ENCODE measurements at places on chromosomes 16 and 17.

DNA sequence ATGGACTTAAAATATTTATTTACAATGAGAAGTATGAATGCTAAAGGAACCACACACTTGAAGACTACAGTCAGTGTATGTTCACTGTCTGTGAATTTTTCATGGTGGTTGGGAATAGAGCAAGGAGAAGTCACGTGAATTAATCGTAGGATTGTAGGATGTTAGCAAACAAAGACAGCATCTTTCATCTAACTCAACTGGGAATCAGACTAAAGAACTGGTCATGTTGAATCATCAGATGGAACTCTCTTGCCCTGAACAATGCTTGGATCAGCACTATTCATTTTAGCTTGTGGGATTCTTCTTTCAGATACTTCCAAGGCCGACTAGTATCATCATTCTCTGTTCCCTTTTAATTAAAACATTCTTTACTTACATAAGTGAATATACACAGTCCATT lies 18.1 kb downstream of the KCNJ2 start:
- DNase-seq: no peak

- no peak for DNase-seq
Observed at GRCh38 chr17:65219124-65219523, 82.0 kb downstream of the RGS9 start.

DNA sequence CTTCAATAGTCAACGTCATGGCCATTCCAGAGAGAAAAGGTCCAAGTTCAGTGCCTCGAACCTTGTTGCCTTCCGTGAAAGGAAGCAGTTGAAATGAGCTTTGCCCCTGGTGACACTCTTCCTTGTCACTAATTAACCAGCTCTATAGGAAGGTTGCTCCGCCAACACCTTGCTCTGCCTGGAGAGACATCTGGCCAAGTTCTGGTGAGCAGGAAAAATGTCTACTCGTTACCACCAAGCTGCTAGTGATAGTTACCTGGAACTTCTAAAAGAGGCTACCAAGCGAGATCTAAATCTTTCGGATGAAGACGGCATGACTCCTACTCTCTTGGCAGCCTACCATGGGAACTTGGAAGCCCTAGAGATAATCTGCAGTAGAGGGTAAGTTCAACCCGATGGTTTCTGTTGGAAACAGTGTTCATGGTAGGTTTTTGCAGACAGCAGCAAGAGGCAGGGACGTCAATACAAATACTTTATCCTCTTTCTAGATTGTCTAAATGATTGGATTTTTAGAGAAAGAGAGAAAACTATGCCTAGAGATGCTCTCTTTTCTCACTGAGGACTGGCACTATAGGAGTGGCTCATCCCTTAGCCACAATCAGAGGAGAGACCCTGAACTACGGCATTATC lies at the start of gene ANKS4B:
ANKS4B (plus strand) TSS at position 179 of the 630 bp plus-strand sequence; CDS start at position 218, 39 bp downstream.
- DNase-seq: no peak

DNA sequence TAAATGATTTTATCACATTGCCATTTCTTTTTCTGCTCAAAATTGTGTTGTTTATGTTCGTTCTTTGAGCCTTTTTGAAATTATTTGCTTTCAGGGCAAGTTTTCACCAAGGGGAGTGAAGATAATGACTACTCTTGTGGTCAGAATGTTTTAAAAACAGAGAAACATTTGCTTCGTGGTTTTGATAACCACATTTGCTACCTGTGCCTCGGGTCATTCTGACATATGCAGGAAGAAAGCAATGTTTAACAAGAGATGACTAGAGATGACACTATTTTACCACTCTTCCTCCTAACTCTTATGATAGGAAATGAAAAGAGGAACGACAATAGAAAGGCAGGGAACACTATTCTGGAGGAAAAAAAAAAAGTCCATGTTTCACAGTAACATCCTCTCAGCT lies 1496.5 kb upstream of the GOT2 start:
- no peak for DNase-seq

DNA sequence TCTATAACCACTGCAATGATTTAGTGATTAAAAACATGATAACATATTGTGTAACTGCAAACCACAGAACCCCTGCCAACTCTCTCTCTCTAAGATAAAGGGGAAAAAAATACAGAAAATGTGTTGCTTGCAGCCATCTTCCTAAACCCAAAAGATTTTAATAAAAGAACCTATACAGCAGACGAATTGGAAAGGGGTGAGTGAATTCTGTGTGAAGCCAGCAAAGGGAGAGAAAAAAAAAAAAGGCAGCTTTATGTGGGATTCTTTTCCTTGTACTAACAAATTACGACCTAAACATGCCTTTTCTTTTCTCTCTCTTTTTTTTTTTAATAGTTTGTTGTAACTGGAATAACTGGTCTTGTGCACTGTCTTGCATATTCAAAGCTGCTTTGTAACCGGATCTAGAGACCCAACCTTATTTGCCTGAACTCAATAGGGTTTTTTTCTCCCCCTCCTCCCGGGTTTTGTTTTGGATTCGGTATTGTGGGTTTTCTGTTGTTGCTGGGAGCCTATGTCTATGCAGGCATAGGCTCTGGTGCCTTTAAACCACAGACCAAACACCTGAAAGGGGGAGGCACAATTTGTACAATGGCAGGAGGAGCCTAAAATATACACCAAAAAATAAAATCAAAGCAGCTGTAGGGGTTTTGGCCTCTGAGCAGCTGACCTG lies 7.0 kb upstream of the ZFHX3 start:
- DNase-seq: peak; percentile 13

DNA sequence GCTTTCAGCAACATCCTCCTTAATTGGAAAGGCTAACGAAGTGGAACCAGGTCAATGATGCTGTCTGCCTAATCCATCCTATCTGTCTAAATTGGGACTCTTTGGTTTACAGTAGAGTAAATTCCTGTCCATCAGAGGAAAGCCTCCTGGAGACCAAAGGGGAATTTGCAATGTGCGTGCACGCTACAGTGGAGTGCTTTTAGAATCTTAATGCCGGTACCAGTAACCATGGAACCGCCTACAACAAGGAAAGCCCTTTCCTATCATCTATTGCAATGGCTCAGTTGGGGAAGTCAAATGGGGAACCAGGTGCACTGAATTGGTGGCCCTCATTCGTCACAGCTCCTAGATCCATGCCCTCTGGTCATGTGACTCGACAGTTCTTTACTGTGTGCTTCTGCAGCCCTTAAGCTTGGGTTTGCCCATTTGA lies 110.1 kb downstream of the XYLT1 start:
- DNase-seq: no peak

DNA sequence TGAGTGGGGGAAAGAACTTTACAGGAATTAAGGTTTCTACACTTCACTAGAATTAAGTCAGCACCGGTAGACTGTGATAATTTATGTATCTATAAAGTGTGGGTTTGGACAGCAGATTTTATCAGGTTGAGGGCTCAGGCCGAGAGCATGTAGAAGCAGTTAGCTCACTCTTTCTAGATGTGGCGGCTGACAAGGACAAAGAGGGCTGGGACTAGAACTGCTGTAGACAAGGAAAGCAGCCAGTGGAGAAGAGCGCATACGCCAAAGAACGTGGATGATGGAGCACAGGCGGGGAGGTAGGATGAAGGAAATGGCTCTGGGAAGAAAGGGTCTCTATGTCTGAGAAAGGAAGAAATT lies 504 bp upstream of the GOSR1 start:
- DNase-seq: peak; percentile 10

- DNase-seq: no peak
Observed at GRCh38 chr17:3157218-3157617, 29.9 kb upstream of the OR1G1 start.

DNA sequence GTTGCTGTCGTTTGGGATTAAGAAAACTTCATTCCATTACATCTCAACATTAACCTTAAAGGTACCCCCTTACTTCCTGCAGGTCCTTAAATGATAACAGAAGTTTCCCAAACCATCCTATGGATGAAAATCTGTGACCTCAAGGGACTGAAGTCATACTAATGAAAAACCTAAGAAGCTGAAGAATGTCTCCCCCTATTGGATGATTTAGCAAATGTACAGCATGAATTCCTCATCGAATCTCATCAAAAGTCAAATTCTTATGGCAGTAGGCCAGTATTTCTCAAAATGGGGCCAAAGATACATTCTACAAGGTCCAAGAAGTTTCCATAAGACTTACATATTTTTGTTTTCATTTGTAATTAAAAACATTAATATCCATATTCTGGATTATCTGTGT lies 13.5 kb downstream of the SCO1 start:
- no peak for DNase-seq

DNA sequence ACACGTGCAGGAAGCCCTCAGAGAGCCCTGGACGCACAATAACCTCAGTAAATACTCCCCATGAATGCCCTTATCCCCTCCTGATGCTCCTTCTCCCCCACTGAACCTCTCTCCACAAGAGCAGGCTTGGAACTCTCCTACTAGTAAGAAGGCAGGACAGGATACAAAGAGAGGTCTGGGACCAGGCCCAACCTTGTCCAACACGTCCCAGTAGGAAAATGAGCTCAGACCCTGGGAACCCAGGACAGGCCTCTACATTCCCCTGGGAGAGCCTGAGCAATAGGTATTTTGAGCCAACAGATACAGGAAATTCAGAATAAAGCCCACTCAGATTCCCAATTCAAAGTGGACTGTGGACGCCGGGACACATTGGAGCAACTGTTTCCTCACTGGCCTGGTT lies 19.2 kb downstream of the ZNF423 start:
- no peak for DNase-seq

DNA sequence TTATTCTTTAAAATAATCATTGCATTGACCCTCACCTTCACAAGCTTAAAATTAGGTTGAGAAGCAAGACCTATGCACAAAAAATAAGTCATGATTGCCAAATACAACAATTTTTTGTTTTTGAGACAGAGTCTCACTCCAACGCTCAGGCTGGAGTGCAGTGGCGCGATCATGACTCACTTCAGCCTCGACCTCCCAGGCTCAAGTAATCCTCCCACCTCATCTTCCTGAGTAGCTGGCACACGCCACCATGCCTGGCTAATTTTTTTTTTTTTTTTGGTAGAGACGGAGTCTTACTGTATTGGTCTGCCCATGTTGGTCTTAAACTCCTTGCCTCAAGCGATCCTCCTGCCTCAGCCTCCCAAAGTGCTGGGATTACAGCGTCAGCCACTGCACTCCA lies 24.2 kb downstream of the ZNF652 start:
- DNase-seq: no peak

- DNase-seq: no peak
Observed at GRCh38 chr16:48914070-48914469, 304.1 kb upstream of the N4BP1 start.

DNA sequence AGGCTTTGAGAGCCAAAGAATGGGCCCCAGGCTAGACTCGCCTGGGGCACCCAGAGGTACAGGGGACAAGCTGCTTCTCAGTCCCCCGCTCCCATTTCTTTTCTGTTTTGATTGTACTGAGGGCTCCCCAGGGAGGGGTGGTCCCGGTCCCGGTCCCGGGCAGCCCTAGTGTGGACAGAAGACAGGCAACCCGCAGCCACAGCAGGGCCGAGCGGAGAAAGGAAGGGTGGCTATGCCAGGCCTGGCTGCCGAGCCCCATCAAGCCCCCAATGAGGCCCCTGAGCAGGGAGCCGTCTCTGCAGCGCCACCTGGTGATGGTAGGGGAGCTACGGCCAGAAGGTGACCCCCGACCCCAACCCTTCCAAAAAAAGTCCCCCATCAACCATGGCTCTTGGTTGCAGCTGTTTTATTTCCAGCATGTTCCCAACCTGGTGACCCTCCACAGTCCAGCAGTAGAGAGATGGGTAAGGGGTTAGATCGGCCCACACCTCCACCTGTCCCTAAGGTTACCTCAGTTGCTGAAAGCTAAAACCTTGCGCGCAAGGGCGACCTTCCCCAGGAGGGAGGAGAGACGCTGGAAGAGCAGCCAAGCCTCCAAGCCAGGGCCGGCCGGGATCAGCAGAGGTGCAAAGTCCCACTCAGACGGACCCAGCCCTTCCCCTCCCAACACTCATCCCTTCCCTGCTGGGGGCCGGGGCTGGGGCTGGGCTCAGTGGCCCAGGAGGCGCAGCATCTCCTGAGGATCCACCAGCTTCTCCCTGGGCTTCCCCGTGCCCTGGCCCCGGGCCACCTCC lies 2.6 kb upstream of the GRIN2C start:
- peak; percentile 58 for DNase-seq

GRCh38 chr17:69232650-69233049 lies 4.0 kb upstream of the ABCA10 start:
- no peak for DNase-seq

GRCh38 chr17:79988185-79988971 lies 47.3 kb downstream of the TBC1D16 start:
- DNase-seq: no peak

GRCh38 chr17:5373112-5373511 lies 46.4 kb downstream of the NUP88 start:
- DNase-seq: no peak

DNA sequence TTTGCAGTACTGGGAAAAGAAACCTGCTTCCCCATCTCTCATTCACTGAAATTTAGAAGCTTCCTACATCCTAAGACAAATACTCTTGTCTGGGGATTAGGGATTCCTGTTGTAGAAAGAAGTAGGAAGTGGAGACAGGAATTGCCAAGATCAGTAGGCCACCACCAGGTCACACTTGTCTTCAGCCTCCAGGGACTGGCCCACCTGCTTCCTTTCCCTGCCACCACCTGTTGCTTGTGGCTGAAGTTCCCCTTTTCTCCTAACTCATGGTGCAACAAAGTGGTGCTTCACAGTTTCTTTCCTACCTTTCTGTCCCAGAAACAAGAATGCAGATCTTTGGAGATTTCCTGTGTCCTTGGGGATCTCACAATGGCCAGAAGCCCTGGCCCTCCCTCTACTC lies 82.4 kb downstream of the WNT3 start:
- DNase-seq: no peak

GRCh38 chr16:10514369-10515055 lies 65.9 kb downstream of the EMP2 start:
- DNase-seq: peak; percentile 47

- no peak for DNase-seq
Observed at GRCh38 chr17:57370619-57371018, 114.3 kb downstream of the MSI2 start.

DNA sequence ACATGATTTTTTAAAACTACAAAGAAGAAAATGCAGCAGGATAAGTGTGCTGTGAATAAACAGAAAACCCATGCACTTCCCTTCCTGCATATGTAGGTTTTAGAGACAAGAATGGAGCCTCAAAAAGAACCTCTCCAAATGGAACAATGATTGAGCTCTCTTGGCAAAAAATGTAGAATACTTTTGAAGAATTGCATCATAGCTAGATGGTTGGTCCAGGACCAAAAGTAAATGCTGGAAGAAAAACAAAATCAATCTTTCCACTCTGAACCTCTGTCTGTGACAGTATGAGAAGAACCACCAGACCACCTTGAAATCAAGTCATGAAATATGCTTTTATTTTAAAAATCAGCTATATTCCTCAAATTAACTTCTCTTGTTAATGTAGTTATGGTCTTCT lies 17.5 kb downstream of the HELZ start:
- DNase-seq: no peak

DNA sequence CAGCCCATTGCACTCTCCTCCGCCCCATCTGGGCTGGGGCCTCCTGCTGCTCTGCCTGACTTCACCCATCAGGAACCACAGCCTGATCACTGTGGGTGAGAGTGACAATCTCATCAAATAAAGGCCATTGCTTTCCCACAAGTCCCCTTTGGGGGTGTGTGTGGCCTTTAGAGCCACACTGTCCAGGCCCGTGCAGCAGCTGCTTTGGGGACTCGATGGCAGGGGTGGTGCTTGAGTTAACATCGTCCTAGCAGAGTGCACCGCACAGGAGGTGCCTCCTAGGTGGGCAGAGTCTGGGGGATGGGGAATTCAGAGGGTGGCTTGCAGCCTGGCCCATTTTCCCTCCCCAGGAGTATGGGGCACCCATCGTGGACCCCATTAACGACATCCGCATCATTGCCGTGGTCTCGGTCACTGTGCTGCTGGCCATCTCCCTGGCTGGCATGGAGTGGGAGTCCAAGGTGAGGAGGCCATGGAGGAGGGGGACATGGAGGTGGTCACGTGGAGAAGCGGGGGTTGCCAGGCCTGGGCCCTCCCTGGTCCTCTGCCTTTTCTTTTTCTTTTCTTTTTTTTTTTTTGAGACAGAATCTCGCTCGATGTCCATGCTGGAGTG lies 5.4 kb downstream of the SLC12A3 start:
- DNase-seq: no peak
